ENCODE measurements at places on chromosomes 2 and 18.

DNA sequence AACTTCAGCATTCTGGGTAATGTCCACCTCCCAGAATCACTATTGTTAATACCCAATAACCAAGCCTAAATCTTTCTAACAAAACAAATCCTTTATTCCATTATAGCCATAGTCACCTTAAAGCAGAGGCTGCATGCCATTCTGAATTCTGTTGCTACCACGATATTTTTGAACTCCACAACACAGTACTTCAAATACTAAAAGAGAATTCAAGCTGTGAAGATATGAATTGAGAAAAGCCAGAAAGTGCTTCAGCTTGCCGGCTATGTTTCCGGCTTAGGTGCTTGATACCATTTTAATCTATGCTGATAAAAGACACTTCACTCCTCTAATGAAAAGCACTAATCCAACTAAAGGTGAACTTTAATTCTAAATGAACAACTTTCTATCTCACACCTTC lies 41.3 kb downstream of the GAREM1 start:
- no peak for DNase-seq

DNA sequence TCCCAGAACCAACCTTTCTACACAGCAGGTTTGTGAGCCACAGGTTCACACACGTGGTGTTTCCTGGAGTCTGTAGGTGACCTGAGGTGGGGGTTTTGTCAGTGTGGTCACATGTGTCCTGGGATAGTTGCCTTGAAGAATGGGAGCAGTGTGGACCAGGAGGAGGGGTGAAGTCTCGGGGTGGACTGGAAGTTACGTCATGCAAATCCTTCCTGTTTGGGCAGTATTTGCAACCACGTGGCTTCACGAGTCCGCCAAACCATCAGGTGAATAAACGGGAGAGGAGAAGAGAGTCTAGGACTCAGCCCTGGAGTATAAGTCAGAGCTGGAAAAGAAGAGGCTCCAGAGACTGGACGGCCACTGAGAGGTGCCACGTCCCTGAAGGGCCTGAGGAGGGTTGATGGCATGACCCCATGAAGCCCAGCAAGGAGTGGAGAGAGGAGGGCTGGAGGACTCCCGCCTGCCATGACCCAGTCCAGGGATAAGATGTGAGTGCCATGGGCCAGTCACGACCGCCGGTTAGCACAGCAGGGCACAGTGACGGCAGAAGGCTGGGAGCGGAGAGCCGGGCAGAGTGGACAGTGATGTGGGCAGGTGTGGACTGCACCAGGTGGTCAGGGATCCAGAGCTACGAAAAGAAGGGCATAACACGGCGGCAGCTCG lies 16.5 kb downstream of the LPIN1 start:
- no peak for DNase-seq

GRCh38 chr2:181036848-181037603 lies 56.6 kb downstream of the UBE2E3 start:
- DNase-seq: no peak

DNA sequence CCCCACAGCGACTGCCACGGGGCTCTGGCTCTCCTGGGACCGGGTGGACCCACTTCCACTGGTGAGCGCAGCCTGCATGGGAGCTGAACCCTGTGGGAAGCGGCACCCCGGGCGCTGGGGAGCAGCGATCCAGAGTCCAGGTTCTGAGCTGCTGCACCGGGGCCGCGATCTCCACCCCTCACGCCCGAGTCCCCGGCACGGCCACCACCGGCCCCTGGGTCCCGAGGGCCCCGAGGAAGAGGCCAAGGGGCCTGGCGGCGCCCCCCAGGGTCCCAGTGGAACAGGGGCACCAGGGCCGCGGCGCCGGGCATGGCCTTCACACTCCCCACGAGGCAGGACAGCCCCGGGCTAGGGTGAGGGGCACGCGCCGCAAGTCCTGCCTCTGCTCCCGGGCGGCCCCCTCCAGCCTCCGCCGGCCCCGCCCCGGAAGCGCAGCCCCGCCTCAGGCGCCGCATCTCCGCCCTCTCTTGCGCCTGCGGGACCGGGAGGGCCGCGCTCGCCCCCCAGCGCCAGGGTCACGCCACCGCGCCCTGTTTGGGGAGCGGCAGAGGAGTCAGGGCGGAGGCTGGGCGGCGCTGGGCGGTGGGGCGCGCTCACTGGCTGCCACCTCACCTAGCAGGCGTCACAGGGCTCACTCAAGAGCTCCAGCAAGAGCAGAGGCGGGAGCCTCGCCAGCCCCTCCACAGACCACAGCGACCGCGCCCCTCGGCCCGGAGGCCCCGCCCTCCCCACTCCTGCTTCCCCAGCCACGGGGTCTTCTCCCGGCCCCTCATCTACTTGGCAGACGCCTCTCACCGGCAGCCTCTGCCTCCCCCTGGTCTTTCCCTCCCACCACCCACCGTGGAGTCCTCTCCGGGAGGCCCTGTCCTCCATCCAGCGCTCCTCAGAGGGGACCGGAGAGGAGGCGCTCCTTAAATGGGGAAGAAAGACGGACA lies 26.8 kb downstream of the THAP4 start:
- DNase-seq: peak; percentile 80

DNA sequence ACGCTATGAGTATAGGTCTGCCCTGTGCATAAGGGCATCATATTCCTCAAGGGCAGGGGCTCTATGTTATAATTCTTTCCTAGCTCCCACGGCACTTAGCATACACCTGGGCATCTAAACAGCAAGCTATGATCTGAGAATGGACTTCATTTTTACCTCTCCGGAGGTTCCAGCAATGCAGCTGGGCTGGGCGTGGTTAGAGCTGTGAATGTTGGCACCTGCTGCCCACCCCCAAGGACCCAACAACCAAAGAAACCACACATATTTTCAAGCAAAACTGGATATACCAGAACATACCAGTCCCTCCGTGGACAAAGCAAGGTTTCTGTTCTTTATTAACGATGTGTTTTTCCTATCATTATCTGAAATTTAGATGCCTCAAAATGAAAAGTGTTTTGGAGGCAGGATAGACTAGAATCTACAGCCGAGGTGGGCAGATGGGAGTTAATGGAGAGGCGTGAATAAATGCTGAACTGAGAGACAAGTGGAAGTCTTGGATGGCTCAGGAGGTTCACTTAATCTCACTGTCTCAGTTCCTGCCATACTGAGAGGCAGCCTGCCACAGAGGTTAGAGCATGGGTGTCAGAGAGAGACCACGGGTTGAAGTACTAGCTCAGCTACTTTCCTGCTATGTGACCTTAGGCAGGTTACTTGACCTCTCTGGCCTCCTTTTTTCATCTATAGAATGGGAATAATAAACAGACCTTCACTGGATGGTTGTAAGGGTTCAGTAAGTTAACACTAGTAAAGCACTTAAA lies 186.6 kb upstream of the SMAD2 start:
- DNase-seq: no peak

- no peak for DNase-seq
Observed at GRCh38 chr2:204336153-204336744, 209.0 kb upstream of the PARD3B start.

- DNase-seq: peak; percentile 46
Observed at GRCh38 chr18:11654736-11655605, 34.1 kb upstream of the GNAL start.

GRCh38 chr2:9961013-9961412 lies 9.5 kb downstream of the GRHL1 start:
- no peak for DNase-seq

DNA sequence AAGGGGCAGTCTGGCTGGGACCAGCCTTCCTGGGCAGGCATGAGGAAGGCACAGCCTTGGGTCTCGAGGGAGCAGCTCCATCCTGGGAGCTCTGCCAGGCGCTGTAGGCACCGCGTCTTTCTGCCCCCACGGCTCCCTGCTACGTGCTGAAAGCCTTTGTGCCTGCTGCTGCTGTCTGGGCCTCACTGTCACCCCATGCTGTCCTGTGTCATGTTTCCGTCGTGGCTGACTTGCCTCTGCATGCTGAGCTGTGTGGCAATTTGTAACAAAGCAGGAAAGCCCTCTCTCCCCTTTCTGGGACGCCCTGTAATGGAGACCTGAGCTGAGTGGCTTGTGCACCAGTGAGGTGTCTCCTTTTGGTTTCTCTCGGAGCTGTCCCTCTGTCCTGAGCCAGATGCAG lies 152.5 kb downstream of the TSN start:
- no peak for DNase-seq

GRCh38 chr2:101011152-101011551 lies 9.1 kb downstream of the RPL31 start:
- DNase-seq: no peak

- DNase-seq: no peak
Observed at GRCh38 chr18:48994044-48994651, 43.4 kb upstream of the SMAD7 start.

GRCh38 chr2:222955008-222955407 lies 94.2 kb downstream of the ACSL3 start:
- DNase-seq: no peak

- DNase-seq: no peak
Observed at GRCh38 chr2:2744107-2744506, 413.0 kb upstream of the MYT1L start.

Data from stimulated activated CD4-positive, alpha-beta T cell treated with anti-CD3 and anti-CD28 coated beads, Interleukin-15, amount 100 ng/mL, for 48 hours (primary cell).